ENCODE measurements at places on chromosomes 7 and 10.
A peak's percentile ranks its signal among the peaks of the same experiment; 100 is the strongest.

- no peak for DNase-seq
Measured at GRCh38 chr10:103895411-103896186, 22.4 kb downstream of the STN1 start.

GRCh38 chr7:41247143-41247865 is 455.6 kb downstream of the INHBA start:
- DNase-seq, result no peak

DNA sequence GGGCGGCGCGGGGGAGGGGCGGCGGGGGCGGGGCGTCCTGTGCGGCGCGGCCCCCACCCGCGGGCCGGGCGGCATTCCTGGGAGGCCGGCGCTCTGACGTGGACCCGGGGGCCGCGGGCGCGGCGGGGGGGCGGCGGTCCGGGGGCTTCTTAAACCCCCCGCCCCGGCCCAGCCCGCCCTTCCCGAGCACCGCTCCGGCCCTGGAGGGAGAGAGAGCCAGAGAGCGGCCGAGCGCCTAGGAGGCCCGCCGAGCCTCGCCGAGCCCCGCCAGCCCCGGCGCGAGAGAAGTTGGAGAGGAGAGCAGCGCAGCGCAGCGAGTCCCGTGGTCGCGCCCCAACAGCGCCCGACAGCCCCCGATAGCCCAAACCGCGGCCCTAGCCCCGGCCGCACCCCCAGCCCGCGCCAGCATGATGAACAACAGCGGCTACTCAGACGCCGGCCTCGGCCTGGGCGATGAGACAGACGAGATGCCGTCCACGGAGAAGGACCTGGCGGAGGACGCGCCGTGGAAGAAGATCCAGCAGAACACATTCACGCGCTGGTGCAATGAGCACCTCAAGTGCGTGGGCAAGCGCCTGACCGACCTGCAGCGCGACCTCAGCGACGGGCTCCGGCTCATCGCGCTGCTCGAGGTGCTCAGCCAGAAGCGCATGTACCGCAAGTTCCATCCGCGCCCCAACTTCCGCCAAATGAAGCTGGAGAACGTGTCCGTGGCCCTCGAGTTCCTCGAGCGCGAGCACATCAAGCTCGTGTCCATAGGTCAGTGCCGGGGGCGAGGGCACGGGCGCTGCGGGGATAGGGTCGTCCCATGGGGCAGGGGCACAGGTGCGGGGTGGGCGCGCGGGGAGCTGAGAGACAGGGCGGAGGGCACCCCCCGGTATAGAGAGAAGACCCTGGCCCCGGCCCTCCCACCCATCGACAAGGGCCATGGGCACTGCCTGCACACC is at the start of gene FLNC:
FLNC (plus strand) TSS at position 176 of the 947 bp plus-strand sequence; CDS start at position 408, 232 bp downstream.
- no peak for DNase-seq

DNA sequence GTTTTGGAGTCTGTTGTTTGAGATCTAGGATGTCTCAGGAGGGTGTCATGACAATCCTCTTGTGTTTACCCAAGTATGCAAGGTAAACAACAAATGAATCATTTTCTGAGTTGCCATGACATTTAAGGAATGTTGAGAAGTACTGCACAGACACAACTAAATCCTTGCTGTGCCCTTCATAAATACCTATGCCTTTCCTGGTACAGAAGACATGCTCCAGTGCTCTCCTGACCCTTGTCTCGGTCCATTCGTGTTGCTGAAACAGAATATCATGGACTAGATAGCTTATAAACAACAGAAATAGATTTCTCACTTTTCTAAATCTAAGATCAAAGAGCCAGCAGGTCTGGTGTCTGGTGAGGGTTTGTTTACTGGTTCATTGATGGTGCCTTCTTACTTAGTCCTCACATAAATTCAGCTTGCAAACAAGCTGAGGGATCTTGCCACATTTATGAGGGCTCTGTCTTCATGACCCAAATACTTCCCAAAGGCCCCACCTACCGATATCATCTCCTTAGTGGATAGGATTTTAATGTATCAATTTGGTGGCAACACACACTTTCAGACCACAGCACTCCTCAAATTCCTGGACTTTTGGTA is 341.8 kb upstream of the SEMA3A start:
- no peak for DNase-seq

DNA sequence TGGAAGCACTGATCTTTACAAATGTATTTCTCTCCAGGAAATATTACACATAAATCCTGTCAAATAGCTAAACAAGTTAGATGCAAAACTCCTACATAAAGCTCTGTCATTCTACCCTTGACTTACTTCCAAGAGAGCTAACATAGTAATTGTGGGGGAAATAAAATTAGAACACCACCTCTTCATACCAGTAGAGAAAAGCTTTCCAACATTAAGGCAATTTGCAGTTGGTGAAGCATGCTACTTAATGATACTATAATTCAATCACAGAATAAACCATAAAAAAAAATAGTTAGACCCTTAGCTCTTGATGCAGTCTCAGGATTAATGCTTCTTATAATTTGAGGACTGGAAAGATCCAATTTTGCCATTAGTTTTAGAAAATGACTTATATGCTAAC is 35.2 kb downstream of the SEMA3A start:
- DNase-seq, result no peak

- peak; percentile 33 for DNase-seq
Measured at GRCh38 chr7:126790763-126791162, 462.0 kb downstream of the GRM8 start.

GRCh38 chr10:98901441-98902110 is 334.1 kb downstream of the HPSE2 start:
- no peak for DNase-seq

GRCh38 chr7:133778472-133778871 is 348.7 kb upstream of the LRGUK start:
- DNase-seq, result no peak

- no peak for DNase-seq
Measured at GRCh38 chr7:115233809-115234208, 311.9 kb downstream of the MDFIC start.

GRCh38 chr10:60463746-60464145 is 74.1 kb upstream of the ANK3 start:
- DNase-seq, result no peak

DNA sequence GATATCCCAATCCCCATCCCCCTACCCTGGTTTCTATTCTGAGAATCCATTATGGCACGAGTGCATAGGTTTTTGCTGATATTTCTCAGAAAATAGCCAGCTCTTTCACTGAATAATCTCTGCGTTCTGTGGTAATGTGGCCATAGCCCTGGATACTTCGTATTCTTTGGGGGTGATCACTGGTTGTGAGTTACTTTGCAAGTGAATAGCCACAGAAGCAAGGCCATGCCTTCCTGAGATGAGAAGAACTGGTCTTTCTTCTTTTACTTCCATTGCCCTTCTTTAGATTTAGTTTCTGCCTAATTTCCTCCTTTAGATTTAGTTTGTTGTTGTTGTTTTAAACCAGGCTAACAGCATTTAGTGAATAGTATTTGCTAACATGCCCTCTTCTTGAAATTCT is 323.4 kb downstream of the CDC14C start:
- DNase-seq, result no peak

- DNase-seq, result no peak
Measured at GRCh38 chr7:78496096-78496630, 697.6 kb downstream of the PHTF2 start.

DNA sequence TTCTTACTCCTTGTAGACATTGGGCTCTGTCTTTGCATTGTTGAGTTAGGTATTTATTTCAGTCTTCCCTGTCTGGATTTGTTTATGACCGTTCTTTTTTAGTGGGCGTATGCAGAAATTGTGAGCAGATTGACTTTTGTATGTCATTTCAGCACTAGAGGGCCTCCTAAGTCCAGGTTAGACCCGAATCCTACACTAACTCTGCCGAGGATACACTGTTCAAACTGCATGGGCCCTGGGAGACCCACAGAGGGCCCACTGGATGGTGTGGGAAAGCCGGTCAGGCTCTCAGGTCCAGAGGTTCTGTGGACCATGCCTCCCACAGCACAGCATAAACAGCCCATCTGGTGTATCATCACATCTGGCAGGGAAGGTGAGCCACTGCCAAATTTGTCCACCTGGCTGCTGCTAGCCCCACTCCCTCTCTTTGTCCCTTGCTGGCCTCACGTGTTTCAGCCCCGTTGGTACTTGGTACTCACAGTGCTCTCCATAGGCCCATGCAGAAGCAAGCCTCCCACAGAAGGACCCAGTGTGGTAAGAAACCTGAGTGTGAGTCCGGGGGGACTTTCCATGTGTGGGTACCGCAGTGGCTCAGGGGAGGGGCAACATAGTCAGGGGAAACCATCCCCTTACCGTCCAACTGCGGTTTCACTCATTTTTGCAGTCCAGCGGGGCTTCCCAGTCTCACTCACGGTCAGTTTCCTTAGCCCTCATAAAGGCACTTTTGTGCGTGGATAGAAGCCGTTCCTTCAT is 112.8 kb downstream of the APBB1IP start:
- no peak for DNase-seq
